Karpas-422 (cell line): ENCODE measurements at places on chromosomes 3 and 15.

DNA sequence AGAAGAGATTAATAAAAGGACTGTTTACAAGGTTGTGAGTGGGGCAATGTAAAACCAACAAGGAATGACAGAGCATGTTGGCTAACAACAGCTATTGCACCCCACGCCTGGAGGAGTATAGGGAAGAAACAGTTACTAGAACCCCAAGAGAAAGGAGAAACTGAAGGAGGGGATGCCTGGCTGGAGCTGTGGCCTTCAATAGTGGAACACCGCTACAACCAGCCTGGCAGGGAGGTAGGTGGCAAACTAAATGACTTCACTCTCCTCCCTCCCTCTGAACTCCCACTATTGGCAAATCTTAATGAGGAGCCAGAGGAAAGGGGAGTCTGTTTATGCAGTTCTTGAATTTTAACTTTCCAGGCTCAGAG, 7.2 kb upstream of the CD47 start:
- no peak for DNase-seq

- DNase-seq: no peak
Observed at GRCh38 chr15:89999676-90000185, 1.4 kb upstream of the ZNF710 start.

GRCh38 chr15:38490242-38490922, 36.5 kb downstream of the FAM98B start:
- DNase-seq: no peak

DNA sequence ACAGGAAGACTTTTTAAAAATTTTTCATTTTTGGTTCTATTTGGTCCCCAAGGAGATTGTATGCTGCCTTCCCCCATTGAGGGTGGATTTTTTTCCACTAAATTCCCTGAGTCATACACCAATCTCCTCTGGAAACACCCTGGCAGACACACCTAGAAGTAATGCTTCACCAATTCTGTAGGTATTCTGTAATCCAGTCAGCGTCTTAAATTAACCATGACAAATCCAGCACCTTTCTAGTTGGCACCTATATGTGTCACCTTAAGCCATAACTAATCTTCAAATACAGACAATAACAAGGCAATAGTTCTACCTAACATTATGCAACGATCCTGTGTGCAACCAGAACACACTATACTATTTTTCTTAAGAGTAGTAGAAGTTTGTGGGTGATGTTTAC, 459.1 kb upstream of the NDN start:
- no peak for DNase-seq

GRCh38 chr15:70269991-70270751, 172.5 kb upstream of the TLE3 start:
- DNase-seq: peak; percentile 64

GRCh38 chr3:33839283-33839682, 40.9 kb downstream of the PDCD6IP start:
- DNase-seq: no peak

DNA sequence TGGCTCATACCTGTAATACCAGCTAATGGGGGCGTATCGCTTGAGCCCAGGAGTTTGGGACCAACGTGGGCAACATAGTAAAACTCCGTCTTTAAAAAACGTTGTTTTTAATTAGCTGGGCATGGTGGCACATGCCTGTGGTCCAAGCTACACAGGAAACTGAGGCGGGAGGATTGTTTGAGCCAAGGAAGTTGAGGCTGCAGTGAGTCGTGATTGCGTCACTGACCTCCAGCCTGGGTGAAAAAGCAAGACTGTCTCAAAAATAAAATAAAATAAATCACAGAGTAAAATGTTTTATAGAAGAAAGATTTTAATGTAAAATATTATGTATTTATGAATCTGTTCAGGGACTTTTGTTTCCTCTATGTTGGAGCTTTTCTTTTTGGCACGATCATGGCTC, 15.3 kb upstream of the STRIT1 start:
- no peak for DNase-seq
